ENCODE measurements at places on chromosomes 6 and 20. TPM values are rescaled to one million over a fixed set of nuclear protein-coding genes. Genes with fewer than 3 reads are reported as not detected.

GRCh38 chr20:50953821-50954220 lies 4.5 kb downstream of the DPM1 start:
- no peak for DNase-seq

DNA sequence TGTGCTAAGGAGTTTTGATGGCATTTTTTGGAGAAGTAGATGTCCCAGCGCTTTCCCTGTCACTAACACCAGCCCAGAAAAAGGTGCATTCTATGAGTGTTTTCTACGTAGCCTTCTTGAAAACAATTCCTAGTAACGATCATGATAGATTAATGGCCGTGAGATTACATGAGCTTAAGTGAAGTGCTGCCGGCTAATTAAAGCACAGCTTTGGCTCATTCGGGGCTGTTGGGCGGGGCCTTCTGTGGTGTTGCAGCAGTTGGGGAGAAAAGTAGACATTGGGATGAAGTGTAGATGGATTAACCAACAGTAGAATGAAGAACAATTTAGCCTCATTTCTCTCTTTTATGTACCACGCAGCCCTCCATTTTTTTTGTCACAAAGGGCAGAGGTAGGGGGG lies 20.8 kb upstream of the TRAF3IP2 start:
- no peak for DNase-seq

DNA sequence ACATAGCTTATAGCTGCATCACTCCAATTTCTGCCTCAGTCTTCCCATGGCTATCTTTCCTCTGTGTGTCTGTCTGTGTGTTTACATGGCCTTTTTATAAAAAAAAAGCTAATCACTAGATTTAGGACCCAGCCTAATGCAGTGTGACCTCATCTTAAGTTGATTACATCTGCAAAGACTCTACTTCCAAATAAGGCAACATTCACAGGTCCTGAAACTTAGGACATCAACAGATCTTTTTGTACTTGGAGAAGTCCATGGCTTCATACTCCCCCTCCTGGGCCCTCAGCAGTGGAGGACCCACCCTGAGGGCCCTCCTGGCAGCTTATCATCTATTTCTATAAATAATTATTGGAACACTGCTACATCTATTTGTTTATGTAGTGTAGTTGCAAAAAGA lies 146.1 kb downstream of the LMBRD1 start:
- DNase-seq, result no peak

DNA sequence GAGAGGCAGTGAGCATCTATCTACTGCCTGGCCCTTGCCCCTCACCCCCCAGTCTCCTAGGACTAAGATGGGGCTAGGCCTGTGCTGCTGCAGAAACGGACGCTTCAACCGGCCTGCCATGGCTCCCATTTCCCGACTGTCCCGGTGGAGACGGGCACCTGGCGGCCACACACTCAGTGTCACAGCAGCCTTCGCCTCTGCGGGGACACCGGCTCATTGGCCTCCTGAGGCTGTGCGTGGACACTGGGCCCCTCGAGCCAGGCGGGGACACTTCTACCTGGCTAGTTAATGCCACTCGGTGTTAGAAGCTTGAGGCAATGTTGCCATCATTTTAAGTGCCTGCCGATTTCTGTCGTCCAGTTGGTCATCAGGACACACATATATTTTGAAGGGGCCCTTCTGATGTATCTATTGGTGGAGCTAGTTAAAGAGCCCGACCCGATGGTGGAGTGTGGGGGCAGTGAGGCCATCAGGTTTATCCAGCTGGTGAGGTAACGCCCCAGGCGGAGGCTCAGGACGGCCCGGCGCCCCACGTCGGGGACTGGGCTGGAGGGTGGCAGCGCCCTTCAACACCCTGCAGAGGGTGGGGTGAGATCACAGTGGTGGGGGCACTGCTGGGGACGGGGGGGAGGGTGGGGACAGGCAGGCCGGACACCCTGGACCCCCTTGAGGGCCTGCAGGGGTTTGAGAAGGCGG lies 58.9 kb upstream of the GATA5 start:
- no peak for DNase-seq

FAXC gene
- total RNA-seq, result 19.4 TPM

ARG1 gene
- 1.1 TPM for total RNA-seq

MMS22L gene
- 32.3 TPM for total RNA-seq

All from urinary bladder (tissue), 4 donors.